CD4-positive, alpha-beta memory T cell (primary cell): ENCODE measurements at places on chromosomes 6 and 20. TPM values are rescaled to one million over a fixed set of nuclear protein-coding genes. Genes with fewer than 3 reads are reported as not detected.

Gene TSPO2
- not detected for total RNA-seq

Gene RCAN2
- total RNA-seq: not detected

Gene NDUFAF5
- 26.8 TPM for total RNA-seq

Gene OLIG3
- total RNA-seq: not detected

Gene EPHA7
- total RNA-seq: not detected

Gene WRNIP1
- total RNA-seq: 41.1 TPM
